ENCODE measurements at places on chromosomes 7 and 10. TPM values are rescaled to one million over a fixed set of nuclear protein-coding genes. Genes with fewer than 3 reads are reported as not detected.

PARG gene
- total RNA-seq, result 14.5 TPM

EBF3 gene
- 0.88 TPM for total RNA-seq

SLC16A12 gene
- total RNA-seq, result 0.91 TPM

RET gene
- 0.08 TPM for total RNA-seq

PRLHR gene
- not detected for total RNA-seq

IFIT1B gene
- under 0.01 TPM for total RNA-seq

DOCK4 gene
- total RNA-seq, result 16.4 TPM

CALML5 gene
- total RNA-seq, result not detected

RAMP3 gene
- not detected for total RNA-seq

SLC16A9 gene
- total RNA-seq, result 0.91 TPM

ASL gene
- total RNA-seq, result 84.7 TPM

UBE2D1 gene
- 24.6 TPM for total RNA-seq

ARHGAP12 gene
- total RNA-seq, result 28.2 TPM

CXCL12 gene
- total RNA-seq, result 128 TPM

CLDN4 gene
- total RNA-seq, result 3.2 TPM

FRMPD2 gene
- 0.13 TPM for total RNA-seq

ANKRD30A gene
- not detected for total RNA-seq

NDUFB2 gene
- total RNA-seq, result 270 TPM

SNX10 gene
- total RNA-seq, result 0.26 TPM

NKX2-3 gene
- total RNA-seq, result not detected

LRRC61 gene
- 11.8 TPM for total RNA-seq

INSYN2A gene
- 0.91 TPM for total RNA-seq

CALCR gene
- not detected for total RNA-seq

OR2A12 gene
- not detected for total RNA-seq

EIF4EBP2 gene
- 52.8 TPM for total RNA-seq

NRCAM gene
- total RNA-seq, result 22.7 TPM

STAG3 gene
- total RNA-seq, result 0.16 TPM

FAM25G gene
- total RNA-seq, result not detected

CTAGE15 gene
- 0.64 TPM for total RNA-seq

BTAF1 gene
- 26.8 TPM for total RNA-seq
